Left forelimb (tissue), 1 donor: ENCODE measurements at places on chromosomes 6 and 20.

- no peak for DNase-seq
Observed at GRCh38 chr20:4985658-4986057, 15.7 kb downstream of the SLC23A2 start.

DNA sequence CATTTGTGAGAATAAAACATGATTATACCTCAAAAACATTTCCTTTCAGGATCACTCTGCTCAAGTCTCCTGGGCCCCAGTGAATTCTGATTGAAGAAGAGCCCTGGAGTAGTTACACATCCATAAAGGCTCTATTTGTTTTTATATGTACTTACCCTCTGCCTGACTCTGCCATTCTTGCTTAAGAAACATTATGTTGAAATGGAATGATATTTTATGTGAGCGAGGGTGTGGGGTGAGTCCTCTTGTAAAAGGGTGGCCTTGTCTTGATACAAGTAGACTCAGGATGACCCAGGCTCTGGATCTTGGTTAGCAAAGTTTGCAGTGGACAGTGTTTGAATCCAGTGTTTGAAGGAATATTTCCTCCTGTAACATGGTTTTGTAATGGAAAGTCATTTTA, 215.4 kb upstream of the PREP start:
- no peak for DNase-seq

GRCh38 chr20:4949833-4950178, 51.5 kb downstream of the SLC23A2 start:
- no peak for DNase-seq

DNA sequence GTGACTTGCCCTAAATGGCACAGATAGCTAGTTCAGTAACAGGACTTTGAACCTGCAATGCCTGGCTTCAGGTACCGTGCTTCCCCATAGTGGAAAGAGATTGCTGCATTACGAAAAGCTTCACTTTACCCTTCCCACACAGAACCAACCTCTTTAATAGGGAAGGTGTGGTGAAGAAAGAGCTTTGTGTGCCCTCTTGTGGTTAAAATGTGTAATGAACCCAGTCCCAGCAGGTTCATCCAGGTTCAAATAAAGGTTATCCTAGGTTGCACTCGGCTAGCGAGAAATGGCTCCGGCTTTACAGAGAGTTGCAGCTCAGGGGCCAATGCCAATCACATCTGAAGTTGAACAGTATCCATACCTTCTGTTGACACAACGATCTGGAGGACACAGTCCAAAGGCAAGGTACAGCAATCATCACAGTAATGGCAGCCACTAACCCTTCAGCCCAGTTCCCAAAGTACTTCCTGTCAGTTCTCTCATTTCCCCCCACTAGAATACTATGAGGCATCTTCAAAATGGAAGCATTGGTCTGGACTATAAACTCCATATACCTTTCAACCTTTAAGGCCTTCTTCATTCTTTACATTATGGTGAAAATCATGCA, 3.0 kb downstream of the DEFB115 start:
- DNase-seq: no peak

DNA sequence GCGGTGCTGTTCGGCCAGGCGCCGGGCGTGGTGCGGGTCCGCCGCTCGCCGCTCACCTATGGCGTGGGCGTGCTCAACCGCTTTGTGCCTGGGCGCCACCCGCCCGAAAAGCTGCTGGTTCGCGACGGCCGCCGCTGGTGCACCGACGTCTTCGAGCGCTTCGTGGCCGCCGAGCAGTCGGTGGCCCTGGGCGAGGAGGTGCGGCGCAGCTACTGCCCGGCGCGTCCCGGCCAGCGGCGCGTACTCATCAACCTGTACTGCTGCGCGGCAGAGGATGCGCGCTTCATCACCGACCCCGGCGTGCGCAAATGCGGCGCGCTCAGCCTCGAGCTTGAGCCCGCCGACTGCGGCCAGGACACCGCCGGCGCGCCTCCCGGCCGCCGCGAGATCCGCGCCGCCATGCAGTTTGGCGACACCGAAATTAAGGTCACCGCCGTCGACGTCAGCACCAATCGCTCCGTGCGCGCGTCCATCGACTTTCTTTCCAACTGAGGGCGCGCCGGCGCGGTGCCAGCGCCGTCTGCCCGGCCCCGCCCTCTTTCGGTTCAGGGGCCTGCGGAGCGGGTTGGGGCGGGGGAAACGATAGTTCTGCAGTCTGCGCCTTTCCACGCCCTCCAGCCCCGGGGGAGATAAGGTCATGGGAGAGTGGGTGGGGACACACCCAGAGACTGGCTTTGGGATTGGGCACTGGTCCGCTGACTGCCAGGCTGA, 15.7 kb downstream of the ADISSP start:
- DNase-seq: peak; percentile 69

GRCh38 chr6:2433711-2434110, 188.3 kb upstream of the GMDS start:
- DNase-seq: peak; percentile 55

GRCh38 chr20:23874747-23875146, 4.8 kb downstream of the CST5 start:
- DNase-seq: no peak

DNA sequence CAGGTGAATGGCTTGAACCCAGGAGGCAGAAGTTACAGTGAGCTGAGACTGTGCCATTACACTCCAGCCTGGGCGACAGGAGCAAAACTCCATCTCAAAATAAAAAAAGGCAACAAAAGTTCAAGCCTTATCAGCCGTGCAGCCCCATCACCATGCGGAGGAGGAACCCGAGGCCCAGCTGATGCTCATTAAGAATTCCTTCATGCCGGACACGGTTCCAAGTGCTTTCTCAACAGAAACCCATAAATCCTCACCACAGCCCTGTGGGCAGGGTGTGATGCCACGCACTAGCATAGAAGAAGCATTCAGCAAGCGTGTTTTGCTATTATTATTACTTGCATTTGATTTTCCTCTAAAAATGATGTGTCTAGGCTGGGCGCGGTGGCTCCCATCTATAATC, 56.3 kb downstream of the PREX1 start:
- no peak for DNase-seq

DNA sequence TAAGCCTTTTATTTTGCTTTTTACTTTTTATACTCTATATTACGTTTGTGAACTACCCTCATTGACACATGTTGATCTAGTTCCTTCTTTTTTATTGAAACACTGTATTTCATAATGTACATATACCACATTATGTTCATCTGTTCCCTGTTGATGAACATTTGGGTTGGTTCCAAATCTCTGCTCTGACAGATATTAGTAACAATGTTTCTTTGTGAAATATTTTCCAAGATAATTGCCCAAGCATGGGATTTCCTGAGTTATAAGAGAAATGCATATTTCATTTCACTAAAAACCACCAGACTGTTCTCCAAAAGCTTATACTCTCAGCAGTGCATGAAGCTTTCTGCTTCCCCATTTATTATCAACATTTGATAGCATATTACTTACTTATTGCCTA, 44.2 kb upstream of the TNFRSF21 start:
- no peak for DNase-seq

DNA sequence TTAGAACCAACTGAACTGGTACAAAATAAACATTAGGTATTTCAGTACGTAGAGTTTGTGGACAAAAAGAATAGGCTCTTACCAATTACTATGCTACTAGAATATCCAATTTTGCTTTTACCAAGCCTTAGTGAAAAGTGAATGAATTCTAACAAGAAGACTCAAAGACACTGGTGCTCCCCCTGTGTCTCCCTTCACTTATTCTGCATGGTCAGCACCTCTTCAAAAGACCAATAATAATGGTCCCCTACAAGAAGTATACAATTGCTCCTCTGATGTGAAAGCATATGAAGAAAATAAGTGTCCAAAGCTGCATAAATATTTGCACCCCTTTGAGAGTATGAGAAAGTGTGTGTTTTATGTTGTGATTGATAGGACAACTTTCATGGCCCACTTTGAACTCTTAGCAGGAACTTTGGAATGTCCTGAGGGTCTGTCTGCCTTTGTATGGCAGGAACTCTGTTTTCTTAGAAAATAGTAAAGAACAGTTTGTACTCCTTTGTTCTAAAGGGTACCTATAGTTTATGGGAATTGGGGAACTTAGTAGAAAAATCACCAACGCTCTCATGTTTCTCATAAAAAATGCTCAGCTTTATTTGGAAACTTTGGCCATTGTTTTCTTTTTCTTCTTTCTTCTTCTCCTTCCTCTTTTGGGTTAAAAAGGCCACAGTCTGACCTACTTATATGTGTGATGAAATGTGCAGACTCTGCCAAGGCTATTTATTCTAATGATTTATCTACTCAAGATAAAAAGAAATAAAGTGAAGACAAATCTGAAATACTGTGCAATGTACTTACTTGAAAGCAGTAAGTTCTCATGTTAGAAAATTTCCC, 352.4 kb downstream of the LAMA2 start:
- no peak for DNase-seq

DNA sequence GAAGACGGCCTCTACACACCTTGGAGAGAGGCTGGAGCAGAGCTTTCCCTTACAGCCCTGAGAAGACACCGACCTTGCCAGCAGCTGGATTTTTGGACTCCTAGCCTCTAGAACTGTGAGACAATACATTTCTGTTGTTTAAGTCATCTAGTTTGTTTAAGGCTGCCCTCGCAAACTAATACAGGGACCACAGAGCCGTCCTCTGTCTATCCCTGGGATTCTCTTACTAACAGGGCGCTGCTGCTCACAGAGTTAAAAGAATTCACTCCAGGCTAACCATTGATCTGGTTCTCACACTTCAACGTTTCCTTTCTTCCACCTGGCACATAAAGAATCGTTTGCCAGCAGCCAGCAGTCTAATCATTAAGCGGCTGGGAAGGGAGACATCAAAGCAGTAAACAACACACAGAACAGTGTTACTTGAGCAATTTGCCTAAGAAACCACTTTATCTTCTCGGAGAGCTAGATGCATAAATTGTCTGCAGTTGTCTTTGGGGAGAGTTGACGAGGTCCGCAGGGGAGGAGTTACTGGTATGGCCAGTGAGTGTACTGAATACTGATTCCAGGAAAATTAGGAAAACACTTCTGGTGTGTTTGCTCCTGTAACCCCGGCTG, 103.5 kb upstream of the AKAP12 start:
- no peak for DNase-seq

DNA sequence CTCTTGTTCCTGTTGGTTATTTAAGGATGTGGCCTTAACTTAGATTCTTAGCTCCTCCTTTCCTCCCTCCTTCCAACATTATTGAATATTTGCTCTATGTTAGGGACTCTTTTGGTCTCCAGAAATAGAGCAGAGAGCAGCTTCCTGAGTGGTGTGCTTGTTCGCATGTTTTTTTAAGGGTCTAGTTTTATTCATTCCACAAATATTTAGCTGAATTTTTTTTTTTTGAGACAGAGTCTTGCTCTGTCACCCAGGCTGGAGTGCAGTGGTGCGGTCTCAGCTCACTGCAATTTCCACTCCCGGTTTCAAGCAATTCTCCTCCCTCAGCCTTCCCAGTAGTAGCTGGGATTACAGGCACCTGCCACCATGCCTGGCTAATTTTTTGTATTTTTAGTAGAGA, 169.2 kb downstream of the ZFAND3 start:
- no peak for DNase-seq

- DNase-seq: no peak
Observed at GRCh38 chr6:138963531-138963930, 24.5 kb downstream of the REPS1 start.

- DNase-seq: no peak
Observed at GRCh38 chr6:6826095-6826901, 237.8 kb downstream of the LY86 start.

- DNase-seq: no peak
Observed at GRCh38 chr6:36743538-36744303, 46.1 kb downstream of the RAB44 start.

DNA sequence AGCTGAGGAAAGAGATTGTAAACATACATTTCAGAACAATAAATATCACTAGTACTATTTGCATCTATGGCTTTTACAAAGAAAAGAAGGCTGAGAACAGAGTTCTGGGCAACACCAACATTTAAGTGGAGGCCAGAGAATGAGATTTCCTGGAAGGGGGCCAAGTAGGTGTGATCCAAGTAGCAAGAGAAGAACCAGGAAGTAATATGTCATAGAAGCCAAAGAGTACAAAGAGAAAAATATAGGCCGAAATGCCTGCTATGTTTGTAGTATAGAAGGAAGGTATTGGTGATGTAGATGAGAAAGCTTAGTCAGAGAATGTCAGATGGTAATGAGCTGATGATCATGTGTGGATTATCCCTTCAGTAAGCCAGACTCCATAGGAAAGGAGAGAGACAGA, 94.5 kb downstream of the PERP start:
- no peak for DNase-seq

- no peak for DNase-seq
Observed at GRCh38 chr20:37511610-37512275, 9.3 kb upstream of the NNAT start.

DNA sequence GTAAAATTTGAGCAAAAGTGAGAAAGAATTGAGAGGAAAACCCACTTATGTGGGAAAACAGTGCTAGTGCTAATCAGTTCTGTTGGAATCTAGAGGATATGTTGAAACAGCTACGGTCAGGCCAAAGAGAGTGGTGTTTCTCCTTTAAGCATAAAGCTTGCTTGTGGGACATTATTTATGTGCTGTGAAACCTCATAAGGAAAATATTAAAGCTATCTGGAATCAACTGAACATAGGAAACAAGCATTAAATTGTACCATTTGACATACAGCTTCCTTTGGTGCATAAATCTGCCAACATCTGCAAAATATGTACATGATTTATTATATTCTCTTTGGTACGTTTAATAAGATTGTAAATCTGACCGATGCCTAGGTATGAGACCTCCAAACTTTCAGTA, 182.5 kb upstream of the PDE10A start:
- DNase-seq: no peak

GRCh38 chr20:55978550-55978949, 26.8 kb downstream of the CBLN4 start:
- DNase-seq: no peak

- no peak for DNase-seq
Observed at GRCh38 chr6:90502866-90503407, 83.9 kb downstream of the MAP3K7 start.

DNA sequence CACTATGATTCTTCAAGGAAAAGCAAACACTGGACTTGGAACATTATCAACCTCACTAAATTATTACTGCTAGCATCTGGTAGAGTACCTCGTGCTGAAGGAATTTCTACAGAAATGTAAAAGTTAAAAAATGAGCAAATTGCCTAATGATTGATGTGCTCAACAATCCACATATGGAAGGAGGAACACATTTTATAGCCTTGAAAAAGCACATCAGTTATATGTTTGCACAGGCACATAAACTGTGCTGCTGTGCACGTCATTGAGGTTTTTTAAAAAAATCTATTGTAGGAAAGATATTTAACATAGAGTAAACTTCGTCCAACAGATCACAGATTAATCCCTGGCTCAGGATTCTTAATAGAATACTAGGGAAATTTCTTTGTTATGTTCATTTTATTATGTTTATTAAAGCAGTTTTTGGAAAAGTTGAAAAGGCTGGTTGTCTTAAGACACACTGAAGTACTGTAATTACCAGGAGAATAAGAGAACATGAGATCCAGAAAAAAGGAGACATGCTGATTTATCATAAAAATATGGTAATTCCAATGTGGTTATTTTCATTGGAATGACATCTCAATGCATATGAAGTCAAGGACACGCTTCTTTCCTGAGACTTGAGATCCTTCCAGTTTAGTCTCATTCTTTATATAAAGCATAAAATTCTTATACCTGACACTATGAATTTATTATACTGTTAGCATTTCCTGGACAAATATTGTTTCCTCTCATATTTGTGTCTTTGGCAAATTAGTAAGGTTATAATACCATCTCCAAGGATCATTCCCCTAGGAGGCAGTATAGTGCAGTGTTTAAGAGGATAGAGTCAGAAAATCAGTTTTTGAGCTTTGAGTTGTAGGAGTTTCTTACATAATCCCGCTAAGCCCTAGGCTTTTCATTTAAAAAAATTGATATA, 511.1 kb downstream of the TENT5A start:
- no peak for DNase-seq

- DNase-seq: peak; percentile 81
Observed at GRCh38 chr20:46349035-46349741, 40.9 kb upstream of the CDH22 start.
